Stimulated activated CD4-positive, alpha-beta T cell treated with anti-CD3 and anti-CD28 coated beads, Interleukin-15, amount 100 ng/mL, for 48 hours (primary cell): ENCODE measurements at places on chromosomes 13 and 19.
A peak's percentile ranks its signal among the peaks of the same experiment; 100 is the strongest.

GRCh38 chr19:45826934-45827333 lies 11.8 kb upstream of the RSPH6A start:
- no peak for DNase-seq

GRCh38 chr19:628168-628567 lies 5.2 kb downstream of the POLRMT start:
- DNase-seq = no peak

DNA sequence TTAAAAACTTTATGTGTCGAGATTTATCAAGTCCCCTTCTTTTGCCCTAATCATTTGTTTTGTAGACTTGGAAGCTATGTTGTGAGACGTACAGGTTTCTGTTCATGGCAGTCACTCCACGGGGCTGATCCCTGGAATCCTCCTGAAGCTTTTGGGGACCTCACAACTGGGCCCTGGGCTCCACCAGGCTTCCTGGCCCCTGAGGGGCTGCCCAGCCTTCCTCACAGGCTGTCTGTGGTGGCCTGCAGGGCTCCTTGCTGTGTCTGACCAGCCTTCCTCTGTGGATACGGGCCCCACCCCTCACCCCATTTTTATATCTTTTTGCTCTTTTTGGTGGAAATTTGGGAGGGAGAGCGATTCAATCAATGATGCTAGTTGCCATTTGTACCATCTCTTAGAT lies 38.1 kb downstream of the CHST8 start:
- no peak for DNase-seq

GRCh38 chr13:91739751-91740150 lies 341.3 kb downstream of the GPC5 start:
- no peak for DNase-seq

GRCh38 chr13:67369895-67370660 lies 139.9 kb upstream of the PCDH9 start:
- DNase-seq = no peak

- DNase-seq = no peak
These were observed 32.5 kb downstream of the DLEU7 start for GRCh38 chr13:50810998-50811397.

DNA sequence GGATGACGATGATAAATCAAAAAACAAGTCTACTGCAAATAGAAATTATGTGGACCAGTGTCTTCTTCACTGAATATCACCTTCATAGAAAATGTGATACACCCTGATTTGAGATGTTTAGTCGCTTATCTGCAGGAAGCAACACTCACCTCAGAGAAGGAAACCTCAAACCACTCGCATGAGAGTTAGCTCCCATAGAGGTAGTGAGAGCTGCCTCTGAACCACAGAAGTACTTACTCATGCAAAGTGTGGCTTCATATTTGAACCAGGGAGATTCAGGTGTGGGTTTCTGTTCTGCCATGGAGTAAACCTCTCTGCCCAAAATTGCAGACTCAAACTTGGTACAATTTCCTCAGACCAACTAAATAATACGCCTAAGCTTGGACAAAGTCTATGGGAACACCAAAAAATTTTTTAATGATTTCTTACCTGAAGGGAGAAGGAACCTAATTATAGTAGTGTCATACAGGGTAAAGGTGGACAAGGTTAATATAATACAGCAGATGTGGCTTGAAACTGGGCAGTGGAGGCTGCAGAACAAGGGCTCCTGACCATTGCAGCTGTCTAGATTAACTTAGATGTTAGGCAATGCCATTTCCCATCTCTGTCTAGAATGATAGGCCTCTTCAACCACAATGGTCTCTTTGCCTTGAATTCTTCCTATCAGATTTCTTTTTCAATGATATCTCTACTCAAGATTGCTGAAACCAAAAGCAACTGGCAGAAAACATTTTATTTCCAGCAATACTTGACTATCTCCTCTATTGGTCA lies 29.6 kb upstream of the RCBTB2 start:
- DNase-seq = peak; percentile 39

- DNase-seq = no peak
These were observed 67.8 kb upstream of the SERTM1 start for GRCh38 chr13:36606060-36606459.

GRCh38 chr13:27476943-27477703 lies 26.8 kb upstream of the MTIF3 start:
- DNase-seq = no peak

GRCh38 chr13:67151652-67152051 lies 78.5 kb downstream of the PCDH9 start:
- DNase-seq = no peak

DNA sequence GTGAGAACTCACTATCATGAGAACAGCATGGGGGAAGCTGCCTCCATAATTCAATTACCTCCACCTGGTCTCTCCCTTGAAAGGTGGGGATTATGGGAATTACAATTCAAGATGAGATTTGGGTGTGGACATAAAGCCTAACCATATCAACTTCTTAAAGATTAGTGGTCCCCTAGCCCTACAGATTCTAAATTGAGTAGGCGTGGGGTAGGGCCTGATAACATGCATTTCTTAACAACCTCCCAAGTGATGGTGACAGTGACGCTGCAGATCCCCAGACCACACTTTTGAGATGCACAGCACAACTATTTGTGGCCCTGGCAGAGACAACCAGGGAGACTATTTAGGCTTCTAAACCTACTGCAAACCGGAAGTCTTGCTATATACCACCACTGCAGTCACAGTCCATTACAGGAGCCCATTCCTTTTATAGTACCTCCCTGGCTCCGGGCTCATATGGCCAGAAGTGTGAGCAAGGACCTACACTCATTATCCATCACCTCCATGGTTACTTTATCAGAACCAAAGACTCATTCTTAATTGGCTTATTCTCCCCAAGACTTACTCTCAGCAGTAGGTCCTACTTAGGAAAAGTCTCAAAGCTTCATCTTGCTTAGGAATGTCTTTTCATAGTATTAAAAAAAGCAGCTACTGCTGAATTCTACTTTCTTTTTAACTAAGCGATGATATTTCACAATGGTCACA lies 2.1 kb upstream of the DPY19L3 start:
- no peak for DNase-seq

- no peak for DNase-seq
These were observed 69.3 kb downstream of the LMO7 start for GRCh38 chr13:75705395-75705794.

- no peak for DNase-seq
These were observed 15.2 kb downstream of the KCNC3 start for GRCh38 chr19:50313812-50314536.

DNA sequence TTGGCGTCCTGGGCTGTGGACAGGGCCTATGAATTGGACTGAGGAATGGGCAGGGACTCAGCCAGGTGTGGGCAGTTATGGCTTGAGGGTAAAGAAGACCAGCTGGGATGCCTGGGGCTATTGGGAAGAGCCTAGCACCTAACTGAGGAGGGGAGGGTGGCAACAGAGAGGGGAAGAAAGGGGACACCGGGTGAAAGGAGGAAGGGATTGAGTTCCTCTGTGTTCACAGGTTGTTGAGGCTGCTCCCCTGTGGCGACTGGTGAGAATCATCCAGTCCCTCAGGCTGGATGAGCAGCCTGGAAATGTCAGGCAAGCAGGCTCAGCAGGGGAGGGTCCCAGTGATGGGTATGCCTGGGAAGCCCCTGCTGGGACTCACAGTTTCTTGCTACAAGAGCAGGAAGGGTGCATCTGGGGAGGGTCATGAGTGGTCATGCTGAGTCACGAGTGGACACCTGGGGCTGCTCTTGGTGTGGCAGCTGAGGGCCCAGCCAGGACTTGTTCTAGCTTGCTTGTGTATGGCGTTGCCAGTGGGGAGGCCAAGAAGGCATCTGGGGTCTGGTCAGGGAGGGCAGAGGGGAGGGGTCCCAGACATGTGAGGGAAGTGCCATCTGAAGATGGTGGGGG lies 1.4 kb downstream of the ZNF324 start:
- no peak for DNase-seq

GRCh38 chr19:10036601-10037071 lies 23.4 kb downstream of the RDH8 start:
- no peak for DNase-seq

GRCh38 chr13:48268019-48268418 lies 35.0 kb downstream of the ITM2B start:
- DNase-seq = no peak
